Calu3 (cell line): ENCODE measurements at places on chromosomes 2 and 18. TPM values are rescaled to one million over a fixed set of nuclear protein-coding genes. Genes with fewer than 3 reads are reported as not detected.

- peaks cover 60% of the 10 kb centered on the region for H3K27me3 ChIP-seq
- H3K4me1 ChIP-seq: no peaks in the 10 kb centered on the region
- no peak for DNase-seq
- H3K36me3 ChIP-seq: no peaks in the 10 kb centered on the region
- no peak overlapping the region for H3K4me3 ChIP-seq
Measured at GRCh38 chr2:98026927-98027522, 31.3 kb upstream of the TMEM131 start.

Gene TXNDC2
- total RNA-seq: not detected in 2 replicates

GRCh38 chr2:208025037-208025813 is at the start of gene PLEKHM3:
PLEKHM3 (minus strand) TSS chr2:208025527; CDS start chr2:208001639, 23,888 bp downstream.
- peaks cover 12% of the 10 kb centered on the region for H3K36me3 ChIP-seq
- H3K27me3 ChIP-seq: no peaks in the 10 kb centered on the region
- H3K4me3 ChIP-seq: peak within 1 kb of the TSS; percentile 86
- DNase-seq: peak; percentile 88

GRCh38 chr2:155377266-155377680 is 678.8 kb downstream of the KCNJ3 start:
- H3K4me1 ChIP-seq: no peaks in the 10 kb centered on the region
- no peak for DNase-seq
- no peaks in the 10 kb centered on the region for H3K27me3 ChIP-seq

- H3K27me3 ChIP-seq: peaks cover 8% of the 10 kb centered on the region
- H3K4me3 ChIP-seq: no peak overlapping the region
- peak; percentile 73 for DNase-seq
- no peaks in the 10 kb centered on the region for H3K4me1 ChIP-seq
- no peaks in the 10 kb centered on the region for H3K36me3 ChIP-seq
Measured at GRCh38 chr18:11310476-11311086, 161.2 kb upstream of the PIEZO2 start.

DNA sequence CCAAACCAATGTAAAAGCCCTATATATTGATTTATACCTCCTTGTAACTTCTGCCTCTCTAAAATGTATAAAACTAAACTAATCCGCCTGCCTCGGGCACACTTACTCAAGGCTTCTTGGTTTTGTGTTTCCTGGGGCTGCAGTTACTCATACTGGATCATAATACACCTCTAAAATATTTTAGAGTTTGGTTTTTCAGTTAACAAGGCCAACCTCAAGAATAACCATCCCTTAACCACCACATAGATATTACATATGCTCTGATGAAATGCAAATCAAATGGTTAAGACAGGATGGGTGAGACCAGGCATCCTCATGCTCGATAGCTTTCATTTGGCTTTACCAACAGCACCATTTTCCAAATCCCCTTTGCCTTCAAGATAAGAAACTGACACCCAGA is 46.4 kb downstream of the UXS1 start:
- DNase-seq: no peak
- peak overlapping the region; percentile 10 for H3K27ac ChIP-seq
- H3K27me3 ChIP-seq: no peaks in the 10 kb centered on the region

Gene RBMS1
- total RNA-seq: 57.9 and 61.9 TPM in 2 replicates
